Stimulated activated CD4-positive, alpha-beta T cell treated with anti-CD3 and anti-CD28 coated beads, Interleukin-1b, Interleukin-23, amount 100 ng/mL, for 24 hours (primary cell): ENCODE measurements at places on chromosomes 1 and 21.

GRCh38 chr1:64624218-64624713 is 120.6 kb upstream of the RAVER2 start:
- DNase-seq, result no peak

DNA sequence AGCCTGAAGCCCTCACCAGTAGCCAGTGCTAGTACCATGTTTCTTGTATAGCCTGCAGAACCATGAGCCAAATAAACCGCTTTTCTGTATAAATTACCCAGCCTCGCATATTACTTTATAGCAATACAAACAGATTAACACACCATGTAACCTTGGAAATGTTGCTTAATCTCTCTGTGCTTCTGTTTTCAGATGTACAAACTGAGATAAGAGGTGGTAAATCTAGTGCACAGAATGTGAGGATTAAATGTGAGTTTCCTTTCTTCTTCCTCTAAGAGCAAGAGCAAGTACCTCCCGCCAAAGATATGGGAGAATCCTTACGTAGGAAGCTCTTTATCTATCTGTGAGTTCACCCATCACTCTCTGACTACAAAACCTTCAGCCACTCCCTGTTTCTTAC is 128.4 kb downstream of the HIVEP3 start:
- DNase-seq, result no peak

DNA sequence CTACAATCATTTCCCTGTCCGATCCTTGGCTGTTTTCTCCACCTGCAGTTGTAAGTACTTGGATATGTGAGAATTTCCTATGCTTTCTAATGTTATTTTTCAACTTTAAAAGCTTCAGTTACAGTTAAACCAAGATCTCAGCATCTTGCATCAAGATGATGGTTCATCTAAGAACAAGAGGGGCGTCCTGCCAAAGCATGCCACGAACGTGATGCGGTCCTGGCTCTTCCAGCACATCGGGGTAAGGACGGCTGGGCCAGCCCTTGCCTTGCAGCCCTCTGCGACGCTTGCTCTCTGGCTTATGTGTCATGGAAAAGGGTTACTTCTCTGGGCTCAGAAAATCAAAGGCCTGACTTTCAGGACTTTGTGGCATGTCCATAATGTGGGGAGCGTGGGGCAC is 46.8 kb downstream of the PKNOX1 start:
- no peak for DNase-seq

DNA sequence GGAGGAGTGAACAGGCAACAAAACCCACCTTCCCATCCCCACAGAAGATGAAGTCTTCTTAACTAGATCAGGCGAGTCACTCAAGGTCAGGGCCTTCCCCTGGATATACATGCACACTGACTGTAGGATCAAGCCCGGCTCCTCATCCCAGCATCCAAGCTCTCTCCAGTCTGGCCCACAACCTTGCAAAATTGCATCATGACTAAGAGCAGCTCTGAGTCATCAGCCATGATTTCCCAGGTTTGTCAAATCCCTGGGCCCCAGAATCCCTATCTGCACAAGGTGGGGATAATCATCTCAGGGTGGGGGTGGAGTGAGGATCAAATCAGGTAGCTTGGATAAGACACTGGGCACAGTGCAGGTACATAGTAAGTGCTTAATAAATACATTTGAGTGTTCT is 199.3 kb upstream of the GRIK3 start:
- DNase-seq, result no peak

- DNase-seq, result no peak
Observed at GRCh38 chr21:33302055-33302454, 22.7 kb upstream of the IFNAR1 start.

GRCh38 chr1:931380-932172 is 7.9 kb downstream of the SAMD11 start:
- no peak for DNase-seq

GRCh38 chr1:41455479-41456332 is 28.8 kb downstream of the EDN2 start:
- DNase-seq, result no peak

DNA sequence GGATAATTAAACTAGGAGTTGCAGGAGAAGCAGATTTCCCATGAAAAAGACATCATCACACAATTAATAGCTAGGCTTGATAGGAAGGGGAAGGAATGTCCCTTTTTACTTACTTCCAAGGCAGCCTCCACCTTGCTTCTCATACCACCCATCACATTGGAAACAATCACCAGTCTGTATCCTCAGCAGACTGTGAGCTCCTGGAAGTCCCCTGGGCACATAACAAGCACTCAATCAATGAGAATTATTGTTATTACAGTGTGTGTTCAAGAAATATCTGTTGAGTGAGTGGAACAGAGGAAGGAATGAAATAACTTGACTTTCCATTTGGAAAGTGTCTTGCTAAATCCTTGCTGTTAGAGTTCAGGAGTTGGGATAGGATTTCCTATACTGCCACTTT is 36.2 kb downstream of the HIVEP3 start:
- DNase-seq, result no peak

- DNase-seq, result no peak
Observed at GRCh38 chr1:201941420-201942128, 4.8 kb downstream of the LMOD1 start.

GRCh38 chr1:228416217-228416933 is at the start of gene TRIM17:
TRIM17 (minus strand) TSS chr1:228416861; CDS start chr1:228415072, 1,789 bp downstream.
- no peak for DNase-seq

DNA sequence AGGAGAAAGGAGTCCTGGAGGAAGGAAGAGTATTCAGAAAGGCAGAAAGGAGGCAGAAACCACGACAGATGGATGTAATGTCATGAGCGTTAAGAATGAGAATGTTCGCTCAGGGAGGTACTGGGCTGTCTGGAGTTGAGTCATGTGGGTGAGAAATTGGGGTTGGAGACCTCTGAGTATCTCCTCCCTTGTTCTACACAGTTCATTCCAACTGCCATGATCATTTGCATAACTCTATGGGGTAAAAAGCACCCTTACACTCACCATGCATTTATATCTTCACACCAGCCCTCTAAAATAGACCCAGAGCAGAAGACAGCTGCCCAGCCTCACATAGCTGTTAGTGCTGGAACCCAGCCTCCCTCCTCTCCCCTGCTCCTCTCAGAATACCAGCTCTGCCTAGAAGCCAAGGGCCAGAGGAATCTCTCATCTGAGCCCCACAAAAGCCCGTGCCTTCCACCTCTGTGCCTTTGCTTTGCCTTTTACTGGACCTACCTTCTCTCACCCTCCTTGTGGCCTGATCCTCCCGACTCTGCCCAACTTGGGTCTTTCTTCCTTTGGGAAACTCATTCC is 85.2 kb downstream of the BEND5 start:
- DNase-seq, result no peak

DNA sequence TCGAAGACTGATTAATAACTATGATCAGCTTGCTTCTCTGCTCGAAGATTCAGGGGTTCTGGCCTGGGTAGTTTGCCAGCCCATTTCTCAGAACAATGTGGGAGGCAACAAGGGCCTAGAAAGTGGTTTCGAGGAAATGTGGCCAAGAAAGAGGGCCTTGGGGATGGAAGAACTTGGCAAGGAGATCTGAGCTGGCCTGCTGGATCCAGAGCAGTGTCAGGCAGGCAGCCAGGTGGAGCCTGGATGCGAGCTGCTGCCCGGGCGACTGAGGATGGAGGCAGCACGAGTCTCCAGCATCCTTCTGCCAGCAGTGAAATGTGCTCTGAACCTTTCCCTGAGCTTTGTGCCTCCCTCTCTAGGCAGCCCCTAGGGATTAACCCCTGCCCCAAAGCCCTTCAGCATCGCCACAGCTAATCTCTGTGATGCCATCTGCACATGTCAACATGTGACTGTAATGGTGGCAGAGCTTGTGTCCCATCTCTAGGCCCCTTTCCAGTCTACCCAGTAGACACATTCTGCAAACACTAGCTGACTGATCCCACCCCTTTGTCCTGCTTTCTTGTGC is 61.0 kb upstream of the NEK2 start:
- DNase-seq, result no peak

GRCh38 chr1:10677491-10678391 is 118.7 kb downstream of the CASZ1 start:
- DNase-seq, result no peak

DNA sequence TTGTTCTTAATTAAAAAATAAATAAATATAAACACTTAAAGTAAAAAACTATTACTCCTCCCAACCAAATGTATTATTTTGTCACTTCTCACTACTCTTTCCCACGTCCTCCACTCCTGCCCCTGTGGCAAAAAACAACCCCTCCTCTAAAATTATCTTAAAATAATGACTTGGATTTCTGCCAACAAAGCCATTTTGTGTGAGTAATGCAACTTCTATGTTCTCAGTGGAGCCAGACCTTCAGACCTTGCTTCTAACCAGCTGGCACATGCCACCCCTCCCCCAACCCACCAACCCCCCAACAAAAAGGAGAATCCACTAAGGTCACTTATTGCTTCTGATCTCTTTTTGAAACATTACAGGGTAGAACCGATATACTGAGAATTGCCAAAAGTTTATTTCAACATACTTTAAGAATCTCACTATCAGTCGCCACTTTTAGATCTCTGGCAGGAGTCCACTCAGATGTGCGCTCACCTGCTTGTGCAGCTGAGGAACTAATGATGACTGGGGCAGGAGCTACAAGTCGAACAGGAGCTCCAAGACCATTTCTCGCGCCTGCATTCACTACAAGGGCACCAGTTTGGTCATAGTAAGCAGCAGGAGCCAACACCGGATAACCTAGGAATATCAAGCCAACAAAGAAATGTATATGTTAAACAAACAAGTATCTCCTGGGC is 58.3 kb upstream of the SDC3 start:
- no peak for DNase-seq
